Trophoblast cell (in vitro differentiated cells and primary cell): ENCODE measurements at places on chromosomes 11 and 22.

DNA sequence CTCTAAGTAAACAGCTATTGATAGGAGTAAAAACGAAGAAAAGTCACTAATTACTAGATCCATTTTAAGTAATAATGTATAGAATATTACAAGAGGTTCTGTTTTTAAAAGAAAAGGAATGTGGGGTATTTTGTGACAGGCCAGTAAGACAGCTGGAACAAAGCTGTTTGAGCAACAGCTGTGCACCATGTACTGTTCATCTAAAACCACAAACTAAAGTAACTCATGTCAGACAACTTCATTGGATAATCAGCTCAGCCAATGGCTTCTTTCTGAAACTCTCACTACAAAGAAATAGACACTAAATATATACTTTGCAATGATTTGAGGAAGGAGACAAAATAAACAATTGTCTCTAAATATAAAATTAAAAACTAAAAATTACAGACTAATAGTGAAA, 16.1 kb downstream of the RRAS2 start:
- no peak for DNase-seq

DNA sequence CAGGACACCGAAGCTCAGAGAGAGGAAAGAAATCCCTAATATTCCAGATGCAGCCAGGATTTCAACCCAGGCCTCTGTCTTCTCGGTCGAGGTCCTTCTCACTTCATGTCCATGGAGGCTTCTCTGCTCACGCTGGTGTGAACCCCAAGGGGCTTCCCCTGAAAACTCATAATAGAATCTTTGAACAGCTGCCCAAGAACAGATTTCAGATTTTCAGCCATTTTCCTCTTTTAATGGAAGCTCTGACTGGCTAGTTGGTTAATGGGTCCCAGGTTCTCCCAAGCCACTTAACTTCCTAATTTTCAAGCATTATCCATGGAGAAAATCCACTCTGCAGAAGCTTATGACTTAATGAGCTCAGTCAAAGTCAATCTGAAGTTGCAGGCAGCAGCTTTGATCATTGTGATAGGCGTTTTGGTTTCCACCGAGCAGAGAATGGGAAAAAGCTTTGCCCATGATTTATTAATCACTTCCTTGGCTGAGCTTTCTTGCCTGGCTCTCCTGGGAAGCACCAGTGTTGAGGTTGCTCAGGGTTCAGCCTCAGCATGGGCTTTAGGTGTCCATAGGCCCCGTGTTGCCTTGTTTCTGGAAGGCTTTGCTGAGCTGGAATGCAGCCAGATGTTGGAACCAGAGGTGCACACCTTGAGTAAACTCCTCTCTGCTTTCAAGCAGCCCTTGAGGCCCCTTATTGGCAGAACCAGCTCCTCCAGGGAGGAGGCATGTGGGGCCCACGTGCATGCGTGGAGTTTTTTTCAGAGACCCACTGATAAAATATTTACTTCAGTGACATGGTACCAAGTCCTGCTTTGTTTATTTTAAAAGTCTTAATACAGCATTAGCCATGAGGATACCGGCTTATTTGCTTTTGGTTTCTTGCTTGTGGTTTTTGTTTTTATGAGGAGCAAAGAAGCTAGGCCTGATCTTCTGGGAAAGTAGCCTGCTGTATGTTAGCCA, 25.5 kb downstream of the LDLRAD3 start:
- DNase-seq = no peak

- DNase-seq = no peak
Measured at GRCh38 chr22:46936378-46936903, 174.0 kb downstream of the TBC1D22A start.

DNA sequence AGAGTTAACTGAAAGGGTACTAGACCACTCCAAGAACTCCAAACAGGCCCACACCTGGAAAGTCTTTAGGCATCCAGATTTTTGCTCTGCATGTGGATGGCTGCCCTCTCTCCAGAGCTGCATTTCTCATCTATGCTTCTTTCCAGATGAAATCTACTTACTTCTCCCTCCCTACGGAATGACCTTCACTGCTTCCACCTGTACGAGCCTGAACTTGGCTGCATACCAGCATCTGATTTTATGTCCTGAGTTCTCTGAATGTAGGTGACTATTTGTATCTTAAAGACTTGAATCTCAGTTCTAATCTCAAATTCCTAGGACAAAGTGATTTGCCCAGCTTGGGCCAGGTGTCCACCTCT, 13.3 kb downstream of the CELF1 start:
- DNase-seq = peak; percentile 21

DNA sequence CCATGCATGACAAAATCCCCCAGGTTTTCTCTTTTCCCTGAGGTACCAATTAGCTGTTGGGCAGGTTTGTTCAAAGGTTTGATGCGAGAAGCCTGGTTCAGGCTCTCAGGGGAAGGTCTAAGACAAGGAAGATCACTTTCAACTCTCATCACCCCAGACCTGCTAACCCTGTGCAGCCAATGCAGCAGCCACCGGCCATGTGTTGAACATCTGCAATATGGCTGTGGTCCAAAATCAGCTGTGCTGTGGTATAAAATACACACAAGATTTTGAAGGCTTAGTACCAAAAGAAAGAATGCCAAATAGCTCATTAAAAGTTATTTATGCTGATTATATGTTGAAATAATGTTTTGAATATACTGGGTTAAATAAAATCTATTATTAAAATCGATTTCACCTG, 58.5 kb downstream of the SMCO4 start:
- no peak for DNase-seq
